ENCODE measurements at places on chromosomes 5 and 9.

DNA sequence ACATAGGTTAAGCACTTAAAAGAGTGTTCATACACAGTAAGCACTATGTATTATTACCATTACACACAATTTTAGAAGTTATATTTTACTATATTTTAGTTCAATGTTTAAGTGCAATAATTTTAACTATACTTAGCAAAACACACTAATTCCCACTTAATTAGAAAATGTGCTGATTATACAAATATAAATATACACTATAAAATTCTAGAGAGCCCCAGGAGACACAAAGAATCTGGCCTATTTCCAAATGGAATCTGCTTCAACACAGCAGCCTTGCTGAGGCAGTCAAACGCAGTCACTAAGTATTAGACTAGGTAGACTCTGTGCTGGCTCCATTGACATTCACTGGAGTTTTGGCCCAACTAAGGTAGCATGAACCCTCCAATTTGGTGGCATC, 160.9 kb downstream of the CETN3 start:
- no peak for DNase-seq

GRCh38 chr5:103254921-103255320, 3.6 kb upstream of the MACIR start:
- no peak for DNase-seq

DNA sequence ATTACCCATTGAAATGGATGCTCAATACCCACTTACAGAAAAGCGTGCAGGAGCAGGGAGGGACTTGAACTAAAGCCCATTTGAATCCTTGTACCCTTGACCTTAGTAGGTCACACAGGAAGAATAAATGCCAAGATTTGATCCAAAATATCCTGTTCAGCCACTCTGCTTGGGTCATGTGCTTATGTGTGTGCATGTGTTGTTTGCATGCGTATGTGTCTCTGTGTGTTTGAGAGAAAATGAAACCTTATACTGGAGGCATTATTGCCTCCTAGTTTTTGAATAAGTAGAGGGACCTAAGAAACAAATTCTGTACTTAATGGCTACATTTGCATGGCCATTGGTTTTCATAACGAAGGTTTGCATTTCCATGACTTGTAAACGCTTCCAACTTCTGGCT, 63.4 kb upstream of the TRIM32 start:
- no peak for DNase-seq

DNA sequence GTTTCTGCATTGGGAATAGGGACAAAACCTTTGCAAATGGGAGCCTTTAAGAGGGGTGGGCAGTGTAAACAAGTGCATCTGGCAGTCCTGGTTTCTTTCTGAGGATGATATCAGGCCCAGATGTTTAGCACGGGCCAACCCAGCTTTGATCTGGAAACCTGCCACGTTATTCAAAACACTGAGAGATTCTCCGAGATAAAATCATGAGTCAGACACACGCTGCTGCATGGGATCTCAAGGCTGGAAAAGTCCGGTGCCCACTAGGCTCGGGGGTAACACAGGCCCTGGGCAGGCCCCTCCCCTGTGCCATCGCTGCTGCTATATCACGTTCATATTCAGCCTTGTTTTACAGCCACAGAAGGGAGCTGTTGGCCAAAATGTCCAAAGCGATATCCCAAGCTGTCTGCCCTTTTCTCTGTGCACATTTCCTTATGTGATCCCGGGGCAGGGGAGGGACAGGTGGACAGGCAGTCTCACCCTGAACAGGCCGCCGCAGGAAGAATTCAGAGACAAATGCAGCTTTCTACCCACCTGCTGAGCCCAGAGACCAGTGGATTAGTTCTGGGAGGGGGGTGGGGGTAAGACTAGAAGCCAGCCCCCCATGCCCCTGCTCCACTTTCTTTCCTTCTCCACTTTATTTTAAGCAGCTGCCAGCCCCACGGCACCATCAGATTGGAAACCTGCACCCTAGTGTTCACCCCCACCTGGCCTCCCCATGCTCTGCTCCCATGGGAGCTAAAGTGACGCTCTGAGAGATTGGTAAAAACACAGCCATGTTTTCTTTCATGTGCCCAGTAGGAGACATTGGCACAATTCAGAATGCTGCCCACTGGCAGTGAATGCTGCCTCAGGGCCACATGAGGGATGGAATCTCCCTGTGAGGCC, 63.1 kb downstream of the TMOD1 start:
- no peak for DNase-seq

- no peak for DNase-seq
These were observed 288.8 kb downstream of the ARL15 start for GRCh38 chr5:54021431-54022164.

GRCh38 chr9:130981756-130982137, 27.2 kb upstream of the LAMC3 start:
- DNase-seq = no peak

GRCh38 chr5:41127967-41128690, 57.0 kb upstream of the MROH2B start:
- no peak for DNase-seq

- no peak for DNase-seq
These were observed 687.4 kb upstream of the SEMA6A start for GRCh38 chr5:117261948-117262571.

DNA sequence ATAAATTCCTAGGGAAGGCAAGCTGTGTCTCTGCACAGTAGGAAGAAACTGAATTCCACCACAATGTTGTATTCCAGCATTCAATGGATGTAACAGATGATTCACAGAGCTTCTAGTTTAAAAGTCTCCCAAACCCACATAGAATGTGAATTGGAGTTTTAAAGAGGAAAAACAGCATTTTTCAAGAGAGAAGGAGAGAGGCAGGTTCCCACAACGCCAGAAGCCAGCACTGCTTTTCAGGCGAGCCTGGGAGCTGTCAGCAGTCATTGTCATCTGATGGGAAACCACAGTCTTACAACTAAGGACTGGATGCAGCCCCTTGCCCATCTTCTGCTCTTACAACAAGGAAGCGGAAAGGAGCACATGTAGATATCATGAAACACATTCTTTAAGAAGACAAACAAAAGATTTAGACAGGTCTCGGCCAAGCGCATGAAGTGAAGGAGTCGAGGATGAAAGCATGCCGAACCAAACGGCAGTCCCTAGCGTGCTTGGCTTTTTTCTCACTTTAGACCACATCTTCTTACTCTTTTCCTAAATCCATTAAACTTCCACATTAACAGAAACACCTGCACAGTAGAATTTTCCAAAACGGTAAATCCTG, 638 bp downstream of the DIRAS2 start:
- DNase-seq = no peak

DNA sequence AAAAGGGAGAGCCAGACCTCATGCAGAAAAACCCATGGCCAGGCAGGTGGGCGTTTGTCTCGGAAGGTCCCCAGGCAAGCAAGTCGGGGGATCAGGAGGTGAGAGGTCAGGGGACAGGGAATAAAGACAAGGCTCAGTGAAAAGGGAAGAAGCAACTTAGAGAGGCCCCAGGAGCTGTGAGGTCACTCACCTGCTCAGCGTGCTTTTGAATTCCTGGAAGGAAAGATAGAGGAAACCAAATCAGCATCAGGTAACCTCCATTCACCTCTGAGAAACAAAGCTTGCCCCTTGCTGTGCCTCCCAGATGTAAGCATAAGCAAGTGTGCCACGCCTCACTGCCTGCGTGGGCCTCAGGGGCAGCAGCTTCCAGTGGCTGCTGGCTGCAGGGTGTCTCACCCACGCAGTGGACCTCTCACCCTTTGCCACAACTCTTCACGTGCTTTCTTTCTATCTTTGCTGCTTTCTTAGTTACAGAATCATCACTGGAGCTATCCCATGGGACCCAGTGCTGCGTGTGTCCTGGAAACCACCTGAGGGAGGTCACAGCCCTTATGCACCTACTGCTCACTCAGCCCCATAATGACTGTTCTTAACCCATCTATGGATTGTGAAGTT, 6.0 kb downstream of the TRIM7 start:
- no peak for DNase-seq

DNA sequence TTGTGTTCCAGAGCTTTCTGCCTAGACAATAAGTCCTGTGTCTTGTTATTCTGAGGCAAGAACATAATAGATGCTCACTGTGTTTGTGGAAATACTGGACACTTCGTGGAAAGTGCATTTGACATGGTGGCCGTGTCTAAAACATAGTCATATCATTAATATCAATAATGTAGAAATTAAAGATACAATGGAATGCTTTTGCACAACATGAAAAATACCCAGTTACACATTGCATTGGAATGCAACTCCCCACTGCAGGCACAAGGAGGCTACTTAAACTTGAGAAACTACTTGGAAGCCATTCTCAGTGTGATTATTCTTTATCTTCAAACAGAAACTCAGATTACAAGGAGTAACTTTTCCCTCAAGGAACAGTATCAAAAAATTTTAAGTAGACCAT, 145.3 kb upstream of the ZNF462 start:
- no peak for DNase-seq

- no peak for DNase-seq
These were observed 624.2 kb downstream of the CHSY3 start for GRCh38 chr5:130528474-130528873.

DNA sequence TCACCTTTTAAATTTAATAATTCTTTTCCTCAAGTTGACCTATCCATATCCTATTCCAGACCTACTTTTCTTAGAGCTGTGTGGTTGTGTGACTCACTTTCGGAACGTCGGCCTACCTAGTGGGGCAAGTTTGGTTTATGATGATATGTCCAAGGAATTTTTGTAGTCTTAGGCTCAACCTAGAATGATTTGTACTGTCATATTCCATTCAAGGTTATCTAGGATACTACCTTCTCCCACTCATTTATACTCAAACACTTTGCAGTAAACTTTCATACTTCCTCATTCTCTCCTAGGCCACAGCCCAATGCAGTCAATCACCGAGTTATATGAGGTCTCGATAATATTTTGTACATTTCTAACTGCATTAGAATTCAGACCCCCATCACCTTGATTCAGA, 61.9 kb downstream of the PIK3R1 start:
- no peak for DNase-seq

GRCh38 chr5:81718300-81718699, 32.6 kb downstream of the SSBP2 start:
- no peak for DNase-seq

GRCh38 chr5:151890299-151890698, 34.4 kb downstream of the GLRA1 start:
- DNase-seq = no peak

DNA sequence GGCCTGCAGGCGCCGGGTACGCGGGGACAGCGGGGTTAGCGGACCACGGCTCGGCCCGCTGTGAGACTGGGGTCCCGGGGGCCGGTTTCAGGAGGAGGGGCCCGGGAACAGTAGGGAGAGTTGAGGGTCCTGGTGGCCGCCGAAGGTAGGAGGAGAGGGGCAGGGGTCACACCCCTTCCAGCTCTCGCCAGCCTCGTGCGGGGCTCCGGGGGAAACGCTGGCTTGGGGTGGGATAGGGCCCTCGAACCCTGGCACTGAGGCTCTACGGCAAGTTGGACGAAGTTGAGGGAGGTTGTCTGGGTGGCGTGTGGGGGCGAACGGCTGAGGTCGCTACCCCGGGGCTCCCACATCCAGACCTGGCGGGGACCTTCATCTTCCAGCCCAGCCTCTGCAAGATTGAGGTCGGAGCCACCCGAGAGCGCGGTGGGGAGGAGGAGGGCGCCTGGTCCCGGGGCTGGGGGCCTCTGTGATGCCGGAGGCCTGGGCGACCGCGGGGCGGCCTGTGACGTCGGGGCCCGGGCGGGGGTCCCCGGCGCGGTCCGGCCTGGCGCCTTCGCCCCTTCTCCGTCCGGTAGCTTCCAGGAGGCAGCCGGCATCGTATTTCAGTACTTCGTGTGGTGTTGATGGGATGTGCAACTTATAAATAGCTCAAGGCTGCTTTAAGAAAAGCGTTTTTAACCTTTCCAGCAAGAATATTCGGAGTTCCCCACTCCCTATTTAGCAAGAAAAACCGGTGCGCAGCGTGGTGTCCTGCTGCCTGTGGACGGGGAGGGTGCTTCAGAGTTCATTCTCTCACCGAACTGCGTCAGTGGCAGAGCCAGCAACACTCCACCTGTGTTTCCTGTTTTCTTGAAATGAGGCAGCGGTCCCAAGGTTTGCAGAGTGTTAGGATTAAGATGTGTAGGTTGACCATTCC, 902 bp downstream of the HABP4 start:
- no peak for DNase-seq

DNA sequence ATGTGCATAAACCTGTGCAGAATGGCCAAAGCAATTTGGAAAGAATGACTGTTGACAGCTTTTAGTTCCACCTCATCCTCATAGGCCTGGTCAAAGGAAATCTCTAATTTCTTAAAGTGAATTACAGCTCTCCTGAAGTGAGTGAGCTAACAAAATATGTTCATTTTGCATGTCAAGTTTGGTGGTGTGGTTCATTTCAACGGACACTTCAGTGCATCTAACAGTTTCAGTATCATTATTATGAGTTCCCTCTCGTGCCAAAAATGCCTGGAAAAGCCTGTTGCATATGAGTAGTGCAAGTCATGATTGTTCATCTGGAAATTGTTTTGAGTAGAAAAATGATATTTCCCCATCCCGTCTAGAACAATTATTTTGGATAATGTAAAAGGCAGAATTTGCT, 53.2 kb upstream of the HMHB1 start:
- no peak for DNase-seq

GRCh38 chr9:76699971-76700370, 64.3 kb upstream of the PCA3 start:
- DNase-seq = no peak

DNA sequence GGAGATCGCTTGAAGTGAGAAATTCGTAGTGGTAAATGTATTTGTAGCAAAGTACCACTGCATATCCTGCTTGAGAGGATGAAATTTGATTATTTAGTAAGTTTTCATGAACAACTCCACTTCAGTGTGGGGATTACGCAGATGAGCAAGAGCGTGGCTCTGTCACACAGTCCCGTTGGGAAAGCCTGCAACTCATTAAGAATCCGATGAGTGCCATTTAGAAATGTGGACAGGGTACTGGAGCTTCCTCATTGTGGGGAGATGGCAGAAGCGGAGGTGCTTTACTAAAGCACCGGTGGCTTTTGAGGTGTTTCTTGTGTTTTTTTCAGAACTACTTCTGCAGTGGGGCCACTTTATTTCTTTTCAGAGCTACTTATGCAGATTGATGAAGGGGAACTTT, 1.4 kb downstream of the TJP2 start:
- DNase-seq = no peak

- no peak for DNase-seq
These were observed 28.7 kb downstream of the LARP1 start for GRCh38 chr5:154783774-154784460.

GRCh38 chr5:16957304-16958196, 21.5 kb upstream of the MYO10 start:
- no peak for DNase-seq

GRCh38 chr9:127522727-127523126, 71.4 kb downstream of the LRSAM1 start:
- DNase-seq = no peak

DNA sequence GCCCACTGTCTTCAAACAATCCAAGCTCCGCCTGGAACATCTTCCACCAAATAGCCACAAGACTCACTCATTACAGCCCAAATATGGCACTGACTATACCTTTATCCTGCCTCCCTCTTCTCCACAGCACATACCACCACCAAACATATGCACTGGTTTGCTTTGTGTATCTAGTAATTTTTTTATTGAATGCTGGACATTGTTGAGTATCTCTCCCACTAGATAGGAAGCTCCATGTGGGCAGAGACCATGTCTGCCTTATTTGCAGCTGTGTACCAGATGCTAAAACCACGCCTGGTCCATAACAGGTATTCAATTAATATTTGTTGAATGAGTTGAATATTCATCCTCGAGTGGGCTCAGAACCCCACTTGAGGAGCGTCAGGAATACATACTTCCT, 67.2 kb upstream of the FUBP3 start:
- DNase-seq = no peak

GRCh38 chr5:40984884-40985283, 75.6 kb downstream of the C7 start:
- no peak for DNase-seq
